ENCODE measurements at places on chromosomes 5 and 9.

DNA sequence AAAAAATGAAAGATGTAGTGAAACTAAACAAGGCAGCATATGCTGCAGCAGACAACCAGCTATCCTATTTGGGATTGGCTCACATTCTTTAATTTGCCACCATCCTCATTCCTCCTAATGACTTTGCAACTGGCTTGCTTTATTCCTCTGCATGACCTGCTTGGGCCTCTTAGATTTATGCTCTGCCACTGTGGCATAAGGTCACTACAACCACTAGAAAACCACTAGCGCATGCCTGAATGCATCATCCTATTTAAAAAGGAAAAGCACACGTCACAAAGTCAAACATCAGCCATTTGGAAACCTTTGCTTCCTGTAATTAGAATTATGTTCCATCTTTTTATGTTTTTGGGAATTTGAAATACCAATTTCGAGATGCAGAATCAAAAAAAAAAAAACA, 40.8 kb upstream of the CCDC152 start:
- no peak for DNase-seq

DNA sequence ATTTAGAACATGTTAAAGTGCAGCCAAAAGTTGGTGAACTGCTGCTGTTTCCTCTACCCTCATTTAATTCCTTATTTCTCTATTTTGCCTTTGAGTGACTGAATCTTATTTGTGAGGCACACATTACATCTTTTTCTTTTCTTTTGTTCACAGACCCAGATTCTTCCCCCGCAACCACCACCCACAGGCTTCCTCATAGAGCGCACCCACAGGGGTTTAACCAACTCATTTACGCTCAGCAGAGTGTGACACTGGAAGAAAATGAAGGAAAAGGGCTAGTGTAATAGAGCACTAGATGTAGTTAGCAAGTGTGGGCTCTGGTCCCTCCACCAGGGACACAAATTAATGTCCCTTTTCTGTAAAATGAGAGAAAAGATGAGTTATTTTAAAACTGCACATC, 200.7 kb downstream of the PARP8 start:
- no peak for DNase-seq

DNA sequence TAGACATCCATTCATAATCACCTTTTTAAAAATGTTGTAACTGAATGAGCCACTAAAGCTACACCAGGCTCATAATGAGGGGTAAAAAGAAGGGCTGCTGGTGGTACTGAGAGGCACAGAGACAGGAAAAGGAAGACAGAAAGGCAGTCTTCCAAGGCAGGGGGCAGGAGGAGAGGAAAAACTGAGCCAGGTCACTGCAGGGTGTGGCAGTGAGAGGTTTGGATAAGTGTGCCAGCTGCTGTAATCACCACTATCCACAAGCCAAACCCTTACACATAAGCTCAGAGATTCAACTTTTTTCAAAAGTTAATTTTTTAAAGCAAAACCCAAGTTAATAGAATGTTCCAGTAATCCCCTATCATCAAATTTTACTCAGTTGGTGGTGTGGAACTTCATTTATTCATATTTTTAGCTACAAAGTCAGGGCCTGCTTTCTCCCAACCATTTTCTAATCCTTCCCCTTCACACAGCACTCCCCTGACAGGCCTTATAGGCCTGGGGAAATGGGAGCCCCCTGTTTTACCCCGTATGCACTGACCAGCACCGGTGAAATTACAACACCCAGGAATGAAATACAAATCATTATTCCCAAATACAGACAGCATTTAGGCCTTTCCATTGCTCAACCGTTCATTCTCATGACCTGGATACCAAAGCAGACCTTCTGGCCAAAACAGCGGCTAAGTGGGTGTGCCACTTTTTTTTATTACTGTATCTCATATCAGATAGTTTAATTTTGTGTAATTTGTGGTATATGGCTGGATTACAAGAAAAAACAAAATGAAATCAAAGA, 76.3 kb downstream of the EFNA5 start:
- DNase-seq = no peak

DNA sequence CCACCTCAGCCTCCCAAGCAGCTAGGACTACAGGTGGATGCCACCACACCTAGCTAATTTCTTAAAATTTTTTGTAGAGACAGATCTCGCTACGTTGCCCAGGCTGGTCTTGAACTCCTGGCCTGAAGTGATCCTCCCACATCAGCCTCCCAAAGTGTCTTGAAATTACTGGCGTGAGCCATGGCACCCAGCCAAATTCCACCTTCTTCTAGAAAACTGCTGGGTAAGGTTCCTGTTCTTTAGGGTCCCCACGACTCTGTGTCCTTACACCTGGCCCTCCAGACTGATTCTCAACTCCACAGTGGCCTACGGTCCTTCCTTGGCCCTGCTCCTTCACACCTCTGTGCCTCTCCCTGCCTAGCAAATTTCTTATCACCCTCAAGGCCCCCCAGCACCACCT, 1.9 kb downstream of the MAPK9 start:
- DNase-seq = no peak

DNA sequence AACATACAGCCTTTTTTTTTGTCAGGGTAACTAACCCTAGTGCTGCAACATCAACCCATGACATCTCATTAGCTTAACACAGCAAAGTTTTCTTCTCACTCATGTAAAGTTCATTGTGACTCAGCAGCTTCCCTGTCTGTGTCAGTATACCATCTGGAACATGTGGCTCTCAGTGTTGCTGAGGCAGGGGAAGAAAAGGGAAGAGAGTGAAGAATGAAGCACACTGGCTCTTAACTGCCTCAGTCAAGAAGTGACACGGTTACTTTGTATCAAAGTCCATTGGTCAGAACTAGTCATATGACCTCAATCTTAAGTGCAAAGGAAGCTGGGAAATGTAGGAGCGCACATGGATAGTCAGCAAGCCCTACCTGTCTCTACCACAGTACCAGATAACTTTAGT, 185.0 kb upstream of the ELL2 start:
- DNase-seq = no peak
